Stomach (tissue), 19 donors: ENCODE measurements at places on chromosomes 2 and 18. TPM values are rescaled to one million over a fixed set of nuclear protein-coding genes. Genes with fewer than 3 reads are reported as not detected.

GRCh38 chr2:188333751-188334524 lies 42.3 kb downstream of the GULP1 start:
- DNase-seq = peak; percentile 72

- no peak for DNase-seq
Measured at GRCh38 chr2:10252224-10252623, 50.5 kb upstream of the HPCAL1 start.

DNA sequence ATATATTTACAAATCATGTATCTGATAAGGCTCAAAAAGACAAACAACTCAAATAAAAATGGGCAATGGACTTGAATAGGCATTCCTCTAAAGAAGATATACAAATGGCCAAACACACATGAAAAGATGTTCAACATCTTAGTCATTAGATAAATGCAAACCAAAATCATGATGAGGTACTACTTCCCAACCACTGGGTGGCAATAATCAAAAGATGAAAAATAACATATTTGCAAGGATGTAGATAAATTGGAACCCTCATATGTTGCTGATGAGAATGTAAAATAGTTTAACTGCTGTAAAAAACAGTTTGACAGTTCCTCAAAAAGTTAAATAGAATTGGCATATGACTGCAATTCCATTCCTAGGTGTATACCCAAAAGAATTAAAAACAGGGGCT lies 132.3 kb downstream of the TTC32 start:
- DNase-seq = no peak

DNA sequence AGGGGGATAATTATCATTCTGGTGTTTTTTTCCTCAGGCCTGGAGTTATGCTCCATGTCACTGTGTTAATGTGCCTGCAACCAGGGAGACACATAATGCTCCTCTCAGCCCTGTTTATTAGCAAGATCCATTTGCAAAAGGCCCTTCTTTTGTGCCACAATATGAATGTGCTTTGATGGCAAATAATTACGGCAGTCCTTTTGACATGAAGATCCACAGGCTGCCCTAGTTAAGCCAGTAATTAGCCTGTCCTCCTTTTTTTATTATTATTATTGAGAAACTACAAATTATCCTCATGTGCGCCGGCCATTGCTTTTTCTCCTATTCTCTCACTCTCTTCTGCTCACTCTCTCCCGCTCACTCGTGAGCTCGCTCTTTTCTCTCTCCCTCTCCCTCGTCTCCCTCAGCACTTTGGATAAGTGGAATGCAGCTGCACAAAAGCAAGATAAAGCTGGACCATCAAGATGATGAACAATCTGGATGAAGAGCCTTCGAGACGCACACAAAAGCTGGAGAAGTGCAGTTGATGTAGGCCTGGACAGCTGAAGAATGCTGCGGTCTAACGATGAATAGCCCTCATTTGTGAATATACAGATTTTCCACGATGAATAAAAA lies 762.3 kb downstream of the BCL11A start:
- no peak for DNase-seq

DNA sequence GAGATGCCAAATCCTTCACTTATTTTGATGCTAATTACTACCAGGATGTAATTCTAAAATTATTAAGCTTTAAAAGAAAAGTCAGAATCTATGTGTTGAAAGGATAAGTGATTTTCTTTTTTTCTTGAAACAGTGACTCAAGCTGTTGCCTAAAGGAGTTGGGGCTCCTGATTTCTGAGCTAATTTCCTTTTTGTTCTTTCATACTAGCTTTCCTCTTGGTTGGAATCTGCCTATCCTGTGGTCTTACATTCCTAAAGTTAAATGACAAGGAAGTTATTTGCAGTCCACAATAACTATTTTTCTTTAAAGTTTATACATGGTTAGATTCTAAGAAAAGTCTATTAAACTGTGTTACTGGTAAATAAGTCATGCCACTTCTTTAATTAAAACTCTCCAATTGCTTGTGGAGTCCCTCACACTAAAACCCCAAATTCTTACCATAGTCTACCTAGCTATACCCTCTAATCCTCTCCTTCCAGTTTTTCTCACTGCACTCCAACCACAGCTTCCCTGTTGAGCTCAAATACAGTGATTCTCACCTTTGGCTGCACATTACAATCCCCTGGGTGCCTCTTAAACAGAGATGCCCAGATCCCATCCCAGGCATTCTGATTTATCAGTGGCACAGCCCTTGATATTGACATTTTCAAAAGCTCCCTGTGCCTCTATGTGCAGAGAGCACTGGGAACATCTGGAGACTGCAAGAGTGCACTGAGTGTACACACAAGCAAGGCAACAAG lies 63.3 kb upstream of the EFEMP1 start:
- DNase-seq = no peak

GRCh38 chr18:8424917-8425725 lies 184.1 kb upstream of the RAB12 start:
- no peak for DNase-seq

DNA sequence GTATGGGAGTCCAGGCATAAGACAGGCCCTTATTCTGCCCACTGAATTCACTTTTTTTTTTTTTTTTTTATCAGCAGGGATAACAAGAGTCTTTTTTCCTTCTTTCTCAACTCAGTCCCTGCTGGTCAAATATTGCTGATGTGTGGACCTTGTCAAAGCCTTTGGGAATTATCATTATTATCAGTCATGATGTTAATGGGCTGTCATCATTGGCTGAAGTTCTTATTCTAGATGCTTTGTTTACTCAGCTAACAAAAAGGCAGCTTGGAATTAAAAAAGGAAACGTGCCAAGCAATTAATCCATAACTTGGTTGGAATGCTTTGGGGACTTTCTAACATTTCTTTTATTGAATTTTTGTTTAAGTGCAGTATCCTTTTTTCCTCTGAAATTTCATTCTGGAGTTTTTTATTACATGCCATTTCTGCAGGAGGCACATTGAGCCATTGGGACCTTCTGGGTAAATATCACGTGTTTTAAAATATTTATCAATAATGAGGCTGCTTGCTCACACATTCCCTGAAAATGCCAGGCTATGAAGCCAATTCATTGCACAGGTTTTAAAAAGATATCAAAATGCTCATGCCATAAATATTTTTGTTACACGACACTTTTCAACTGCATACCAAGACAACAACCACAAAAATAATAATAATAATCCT lies 246.3 kb downstream of the TXNL1 start:
- no peak for DNase-seq

GRCh38 chr2:45373534-45373933 lies 237.5 kb downstream of the SRBD1 start:
- no peak for DNase-seq

GRCh38 chr2:109375131-109375561 lies 238.6 kb downstream of the SEPTIN10 start:
- DNase-seq = no peak

- DNase-seq = no peak
Measured at GRCh38 chr2:238949710-238950345, 101.9 kb downstream of the TWIST2 start.

DNA sequence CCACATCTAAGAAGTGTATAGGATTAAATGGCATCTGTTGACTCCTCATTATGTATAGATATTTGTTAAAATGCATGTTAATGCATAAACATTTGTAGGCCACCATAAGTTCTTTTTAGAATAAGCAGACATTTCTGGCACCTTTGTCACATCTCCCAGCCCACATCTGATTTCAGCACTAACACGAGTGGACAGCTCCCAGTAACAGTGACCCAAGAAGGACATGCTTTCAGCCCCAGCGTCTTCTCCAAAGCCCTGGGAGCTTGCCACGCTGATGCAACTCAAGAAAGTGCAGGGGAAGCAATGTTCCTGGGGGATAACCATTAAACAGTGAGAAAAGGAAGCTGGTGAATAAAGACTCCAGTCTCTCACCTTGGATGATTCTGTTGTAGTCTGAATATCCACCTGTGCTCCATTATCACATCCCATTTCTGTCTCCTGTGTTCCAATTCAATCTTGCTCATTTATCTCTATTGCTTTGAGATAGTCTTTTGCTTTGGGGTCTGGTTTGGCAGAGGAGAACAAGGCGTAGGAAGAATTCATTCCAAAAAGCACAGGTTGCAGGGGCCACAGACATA lies 182.6 kb upstream of the THSD7B start:
- DNase-seq = no peak

DNA sequence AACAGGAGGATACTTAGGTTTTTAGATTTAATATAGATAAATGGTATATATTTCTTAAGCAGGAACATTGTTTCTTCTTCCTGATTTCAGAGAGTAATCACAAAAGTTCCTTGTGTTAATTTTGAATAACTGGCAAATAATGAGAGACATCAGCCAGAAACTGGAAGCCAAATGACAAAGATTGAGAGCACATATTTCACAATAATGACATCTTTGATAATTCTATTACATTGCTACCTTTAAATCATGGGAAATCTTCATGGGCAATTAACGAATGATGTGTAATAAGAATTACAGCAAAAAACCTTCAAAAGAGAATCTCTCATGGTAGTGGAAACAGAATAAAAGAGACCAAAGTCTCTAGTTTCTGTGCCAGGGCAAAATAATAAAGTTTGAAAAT lies 215.1 kb downstream of the NUP35 start:
- no peak for DNase-seq

GRCh38 chr2:6452702-6453481 lies 412.8 kb downstream of the CMPK2 start:
- DNase-seq = no peak

- DNase-seq = no peak
Measured at GRCh38 chr2:105588581-105588980, 156.1 kb upstream of the NCK2 start.

GRCh38 chr2:17610521-17610920 lies 70.0 kb downstream of the VSNL1 start:
- DNase-seq = no peak

- no peak for DNase-seq
Measured at GRCh38 chr2:221200184-221200839, 371.8 kb downstream of the EPHA4 start.

DNA sequence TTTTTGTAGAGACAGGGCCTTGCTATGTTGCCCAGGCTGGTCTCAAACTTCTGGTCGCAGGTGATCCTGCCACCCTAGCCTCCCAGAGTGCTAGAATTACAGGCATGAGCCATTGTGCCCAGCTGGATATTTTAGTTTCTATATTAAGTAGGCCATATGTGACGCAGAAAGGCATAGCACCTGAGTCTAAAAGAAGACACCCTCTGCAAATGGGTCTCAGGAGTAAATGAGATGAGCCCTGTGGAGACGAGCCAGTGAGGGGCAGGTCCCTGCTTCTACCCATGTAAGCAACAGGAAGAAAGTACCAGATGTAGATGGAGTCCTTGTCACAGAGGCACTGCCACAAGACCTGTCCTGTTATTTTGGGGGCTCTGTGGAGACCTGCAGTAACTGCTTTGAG lies 322.4 kb downstream of the PTPRM start:
- DNase-seq = no peak

GRCh38 chr2:113370478-113371091 lies 66.9 kb upstream of the ZNG1B start:
- peak; percentile 92 for DNase-seq

DNA sequence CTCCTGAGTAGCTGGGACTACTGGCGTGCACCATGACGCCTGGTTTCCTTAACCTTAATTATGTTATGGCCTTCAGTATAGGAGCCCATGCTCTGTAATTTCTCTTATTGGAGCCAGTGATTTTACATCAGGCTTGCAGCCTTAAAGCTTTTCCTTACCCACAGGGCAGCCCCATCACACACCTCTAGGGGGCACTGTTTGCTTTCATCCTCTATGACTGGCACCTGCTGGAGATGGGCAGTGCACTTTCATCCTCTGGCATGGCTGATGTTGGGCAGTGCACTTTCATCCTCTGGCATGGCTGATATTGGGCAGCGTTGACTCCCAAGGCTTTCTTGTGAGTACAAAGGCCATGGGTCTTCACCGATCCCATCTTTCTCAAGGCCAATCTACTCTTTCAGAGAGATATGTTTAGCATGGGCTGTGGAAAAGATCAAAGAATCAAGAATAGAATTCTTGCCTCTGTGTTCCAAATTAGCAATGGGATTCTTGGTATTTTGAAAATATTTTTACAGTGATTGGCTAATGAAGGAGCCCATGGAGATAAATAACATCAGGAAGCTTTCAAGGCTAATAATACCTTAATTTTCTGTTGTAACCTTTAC lies 80.7 kb upstream of the MEX3C start:
- peak; percentile 35 for DNase-seq

DNA sequence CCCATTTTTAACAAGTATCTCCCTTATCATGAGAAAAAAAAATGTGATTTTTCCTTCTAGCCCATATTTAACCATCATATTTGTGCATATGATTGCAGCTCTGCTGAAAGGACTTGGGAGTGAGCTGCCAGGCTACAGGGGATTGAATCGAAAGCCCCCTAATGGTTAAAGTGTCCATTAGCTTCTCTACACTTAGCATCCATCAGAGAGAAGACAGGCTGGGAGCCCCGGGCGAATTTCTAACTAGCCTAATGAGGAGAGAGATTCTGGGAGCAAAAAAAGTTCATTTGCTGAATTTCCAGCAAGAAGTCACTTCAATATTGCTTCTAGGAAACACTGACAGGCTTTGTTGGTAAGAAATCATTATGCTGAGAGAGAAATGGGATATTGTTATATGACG lies 848.8 kb downstream of the TDRD15 start:
- DNase-seq = no peak

- no peak for DNase-seq
Measured at GRCh38 chr2:191565647-191566198, 112.2 kb upstream of the NABP1 start.

DNA sequence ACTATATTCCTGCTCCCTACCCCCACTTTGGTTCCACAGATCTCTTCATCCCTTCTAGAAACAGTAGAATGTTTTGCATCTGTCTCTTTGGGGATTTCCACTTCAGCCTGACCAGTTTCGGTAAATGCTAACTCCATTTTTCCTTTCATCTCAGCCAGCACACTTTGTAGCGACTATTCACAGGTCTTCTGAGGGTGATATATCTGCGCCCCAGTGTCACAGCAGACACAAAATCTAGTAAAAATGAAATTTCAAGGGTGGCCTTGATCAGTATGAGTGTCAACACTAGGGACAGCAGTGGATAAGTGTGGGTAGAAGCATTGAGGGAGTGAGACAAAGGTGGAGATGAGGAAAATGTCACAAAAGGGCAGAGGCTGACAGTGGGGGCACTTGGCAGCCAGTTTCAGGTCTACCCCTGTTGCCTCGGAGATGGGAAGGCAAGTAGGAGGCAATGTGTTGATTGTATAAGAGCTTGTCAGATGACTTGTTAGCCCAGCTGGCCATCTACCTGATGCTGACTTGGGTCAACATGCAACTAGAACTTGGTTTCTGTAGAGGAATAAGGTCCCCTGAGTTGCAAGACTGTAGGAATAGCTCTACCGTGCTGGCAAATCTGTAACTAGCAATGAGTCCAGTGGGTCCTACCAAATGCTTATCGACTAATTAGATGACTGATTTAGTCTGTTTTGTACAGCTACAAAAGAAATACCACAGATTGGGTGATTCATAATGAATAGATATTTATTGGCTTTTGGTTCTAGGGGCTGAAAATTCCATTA lies 60.7 kb downstream of the CXCR4 start:
- no peak for DNase-seq

- no peak for DNase-seq
Measured at GRCh38 chr18:73059280-73059679, 191.5 kb upstream of the NETO1 start.

GRCh38 chr2:159118859-159119500 lies 150.5 kb downstream of the TANC1 start:
- no peak for DNase-seq

ANKZF1 gene
- total RNA-seq = 142 TPM

KCNG3 gene
- not detected for total RNA-seq

DSG1 gene
- total RNA-seq = not detected

SOX11 gene
- total RNA-seq = not detected

ESCO1 gene
- 53.6 TPM for total RNA-seq

ZNF396 gene
- 3.9 TPM for total RNA-seq

TTL gene
- 4.1 TPM for total RNA-seq

RAB6C gene
- total RNA-seq = not detected

PAX8 gene
- total RNA-seq = 6.5 TPM

ADAM23 gene
- not detected for total RNA-seq

EVX2 gene
- not detected for total RNA-seq

HOXD13 gene
- not detected for total RNA-seq
